ENCODE measurements at places on chromosomes 4 and X. TPM values are rescaled to one million over a fixed set of nuclear protein-coding genes. Genes with fewer than 3 reads are reported as not detected.

The GPM6B gene
- 218 TPM for polyA plus RNA-seq

The SLC4A4 gene
- 41.8 TPM for polyA plus RNA-seq

The AFF1 gene
- polyA plus RNA-seq: 69.6 TPM

The TECRL gene
- not detected for polyA plus RNA-seq

The ARR3 gene
- not detected for polyA plus RNA-seq

The UGT2B17 gene
- not detected for polyA plus RNA-seq

The MAGEB2 gene
- polyA plus RNA-seq: not detected

The SPARCL1 gene
- polyA plus RNA-seq: 469 TPM

The TRIM2 gene
- polyA plus RNA-seq: 195 TPM

The RTL9 gene
- polyA plus RNA-seq: not detected

The PLXNB3 gene
- not detected for polyA plus RNA-seq

The F11 gene
- not detected for polyA plus RNA-seq

The MAGEE1 gene
- polyA plus RNA-seq: 53.6 TPM

The MAGEC1 gene
- not detected for polyA plus RNA-seq

The ANAPC10 gene
- 77.6 TPM for polyA plus RNA-seq

The YTHDC1 gene
- polyA plus RNA-seq: 26.3 TPM

The FAM133A gene
- polyA plus RNA-seq: 0.84 TPM

The VCX2 gene
- not detected for polyA plus RNA-seq

The NUDT11 gene
- 17.3 TPM for polyA plus RNA-seq

The CENPI gene
- 0.56 TPM for polyA plus RNA-seq

The S100G gene
- polyA plus RNA-seq: not detected

The SFRP2 gene
- not detected for polyA plus RNA-seq

The GAGE2A gene
- not detected for polyA plus RNA-seq

The RBM46 gene
- not detected for polyA plus RNA-seq

The GAGE13 gene
- polyA plus RNA-seq: not detected

The PGAM4 gene
- not detected for polyA plus RNA-seq

The LDB2 gene
- 36.3 TPM for polyA plus RNA-seq

The CYSLTR1 gene
- 1.1 TPM for polyA plus RNA-seq

The GPRIN3 gene
- 0.83 TPM for polyA plus RNA-seq

The HTRA3 gene
- not detected for polyA plus RNA-seq

The CCKAR gene
- not detected for polyA plus RNA-seq

The LARP7 gene
- 81.2 TPM for polyA plus RNA-seq

The ATP6AP2 gene
- polyA plus RNA-seq: 558 TPM
